CD4-positive, alpha-beta memory T cell (primary cell): ENCODE measurements at places on chromosomes 7 and 10.

GRCh38 chr10:117164592-117165537 lies 26.8 kb upstream of the VAX1 start:
- DNase-seq, result no peak

- no peak for DNase-seq
Observed at GRCh38 chr7:11336432-11336831, 362.8 kb downstream of the PHF14 start.

DNA sequence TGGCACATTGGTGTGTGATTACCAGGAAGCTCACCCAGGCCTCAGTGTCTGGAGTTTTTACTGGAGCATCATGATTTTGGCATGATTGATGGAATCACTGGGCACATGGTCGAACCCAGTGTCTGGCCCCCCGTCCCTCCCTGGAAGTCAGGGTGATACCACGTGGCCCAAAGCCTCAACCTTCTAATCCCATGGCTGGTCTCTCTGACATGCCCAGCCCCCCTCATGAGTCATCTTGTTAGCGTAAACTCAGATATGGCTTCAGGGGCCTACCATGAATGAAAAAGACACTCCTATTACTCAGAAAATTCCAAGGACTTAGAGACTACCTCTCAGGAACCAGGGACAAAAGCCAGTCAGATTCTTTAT lies 109.3 kb downstream of the GRK5 start:
- DNase-seq, result no peak

DNA sequence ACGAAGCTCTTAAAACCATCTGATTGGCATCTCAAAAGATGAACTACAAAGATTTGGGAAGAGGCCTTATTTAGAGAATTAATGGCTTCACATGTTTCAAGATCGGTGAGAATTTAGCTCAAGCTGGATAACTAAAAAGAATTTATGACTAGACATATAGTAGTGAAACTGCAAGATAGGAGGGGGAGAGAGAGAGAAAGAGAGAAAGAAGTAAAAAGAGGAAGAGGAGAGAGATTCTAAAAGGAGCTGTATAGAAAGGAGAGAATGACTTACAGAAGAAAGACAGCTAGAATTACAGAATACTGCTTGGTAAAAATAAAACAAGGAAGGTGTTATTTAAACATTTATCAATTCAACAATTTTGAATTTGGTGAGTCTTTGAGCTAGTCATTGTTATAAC lies 592.3 kb downstream of the SH2D4B start:
- no peak for DNase-seq

DNA sequence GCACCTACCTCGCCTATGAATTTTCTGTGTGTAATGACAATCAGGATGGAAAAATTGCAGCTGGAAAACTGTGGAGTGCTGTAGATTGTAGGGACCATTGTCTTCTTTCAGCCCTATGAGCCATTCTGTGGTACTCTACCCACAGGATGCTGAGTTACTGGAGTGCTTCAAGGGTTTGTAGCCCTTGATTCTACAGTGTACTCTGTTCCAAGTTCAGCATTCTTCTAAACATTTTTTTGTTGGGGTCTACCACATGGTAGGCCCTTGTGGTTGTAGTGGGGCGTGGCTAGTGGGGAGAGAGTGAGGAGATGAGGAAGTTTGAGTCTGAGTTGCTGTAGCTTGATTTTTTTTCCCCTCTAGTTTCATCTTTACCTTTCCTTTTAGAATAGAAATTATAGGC lies 33.5 kb downstream of the REEP3 start:
- peak; percentile 43 for DNase-seq

DNA sequence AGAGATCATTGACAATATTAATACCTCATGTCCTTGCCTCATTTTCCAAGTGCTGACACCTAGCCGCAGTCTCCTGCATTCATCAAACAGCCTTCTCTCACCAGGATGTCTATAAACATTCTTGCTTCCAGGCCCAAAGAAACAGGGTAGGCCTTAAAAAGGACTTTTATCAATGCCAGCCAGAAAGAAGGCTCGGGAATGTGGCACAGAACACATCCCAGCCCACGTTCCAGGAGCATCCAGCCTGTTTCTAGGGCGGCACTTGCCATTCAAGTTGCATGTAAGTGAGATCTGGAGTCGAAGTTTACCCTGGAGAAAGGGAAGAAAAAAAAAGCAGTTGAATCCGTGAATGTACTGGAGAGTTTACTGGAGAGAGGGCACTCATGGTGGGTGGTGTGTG lies 1083.1 kb downstream of the KCNMA1 start:
- no peak for DNase-seq

- DNase-seq, result no peak
Observed at GRCh38 chr10:8065651-8066050, 11.2 kb downstream of the GATA3 start.

GRCh38 chr10:14326581-14326980 lies 4.1 kb downstream of the FRMD4A start:
- no peak for DNase-seq

DNA sequence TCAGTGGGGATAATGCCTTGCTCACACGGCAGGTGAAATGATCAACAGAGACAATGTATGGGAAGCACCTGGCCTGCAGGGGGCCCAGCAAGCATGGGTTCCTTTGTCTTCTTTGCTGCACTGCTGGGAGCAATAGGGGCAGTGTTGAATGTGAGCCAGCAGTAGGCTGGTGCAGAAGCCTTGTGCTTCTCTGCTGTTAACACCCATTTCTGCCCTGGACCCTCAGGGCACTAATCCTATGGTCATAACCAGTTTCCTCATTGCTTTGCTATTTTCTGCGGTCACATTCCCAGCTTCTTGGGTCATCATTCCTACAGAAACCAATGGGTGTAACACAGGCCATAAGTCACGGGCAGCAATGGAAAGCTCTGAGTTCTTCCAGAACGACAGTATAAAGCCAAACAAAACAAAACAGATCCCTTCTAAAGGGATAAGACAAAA lies 10.9 kb upstream of the LGI1 start:
- DNase-seq, result no peak

GRCh38 chr10:89248990-89249389 lies 2.6 kb downstream of the LIPA start:
- no peak for DNase-seq

GRCh38 chr10:72098301-72098835 lies 10.0 kb upstream of the SPOCK2 start:
- DNase-seq, result no peak

- no peak for DNase-seq
Observed at GRCh38 chr7:95476072-95476847, 9.5 kb upstream of the ASB4 start.

DNA sequence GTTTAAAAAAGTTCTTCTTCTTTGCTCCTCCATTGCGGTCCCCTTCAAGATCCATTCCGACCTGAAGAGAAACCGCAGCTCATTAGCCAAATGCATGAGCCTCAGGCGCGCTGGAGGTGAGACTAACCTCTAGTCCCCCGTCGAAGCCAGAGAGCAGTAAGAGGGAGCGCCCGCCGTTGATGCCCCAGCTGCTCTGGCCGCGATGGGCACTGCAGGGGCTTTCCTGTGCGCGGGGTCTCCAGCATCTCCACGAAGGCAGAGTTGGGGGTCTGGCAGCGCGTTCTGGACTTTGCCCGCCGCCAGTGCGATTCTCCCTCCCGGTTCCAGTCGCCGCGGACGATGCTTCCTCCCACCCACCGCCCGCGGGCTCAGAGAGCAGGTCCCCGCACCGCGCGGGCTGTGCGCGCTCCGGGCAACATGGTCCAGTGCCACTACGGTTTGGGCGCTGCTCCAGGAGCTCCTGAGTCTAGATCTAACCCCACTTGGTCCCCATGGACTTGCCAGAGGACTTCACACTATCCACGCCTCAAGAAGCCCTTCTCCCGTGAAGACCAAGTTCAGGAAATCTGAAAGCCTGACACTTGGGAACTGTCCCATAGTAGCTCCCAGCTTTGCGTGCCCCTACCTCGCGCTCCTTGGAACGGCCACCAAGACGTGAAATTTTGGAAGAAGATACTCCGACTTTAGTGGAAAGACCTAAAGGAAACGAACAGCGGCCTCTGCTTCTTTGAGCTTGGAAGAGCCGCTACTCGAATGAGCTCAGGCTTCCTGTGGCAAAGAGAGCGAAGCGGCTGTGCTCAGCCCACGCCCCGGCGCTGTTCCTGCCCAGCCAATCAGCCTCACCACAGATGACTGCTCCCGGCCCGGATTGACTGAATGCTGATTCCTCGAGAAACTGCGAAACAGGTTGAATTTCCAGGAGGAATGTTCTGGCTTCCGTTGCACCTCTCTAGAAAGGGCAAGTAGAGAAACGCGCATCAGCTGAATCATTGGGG lies at the start of gene ABCB1:
Gene ABCB1, minus strand, starts transcription at position 755 of the 995 bp plus-strand sequence. Its CDS starts 700 bp downstream, at position 55.
- peak; percentile 39 for DNase-seq

DNA sequence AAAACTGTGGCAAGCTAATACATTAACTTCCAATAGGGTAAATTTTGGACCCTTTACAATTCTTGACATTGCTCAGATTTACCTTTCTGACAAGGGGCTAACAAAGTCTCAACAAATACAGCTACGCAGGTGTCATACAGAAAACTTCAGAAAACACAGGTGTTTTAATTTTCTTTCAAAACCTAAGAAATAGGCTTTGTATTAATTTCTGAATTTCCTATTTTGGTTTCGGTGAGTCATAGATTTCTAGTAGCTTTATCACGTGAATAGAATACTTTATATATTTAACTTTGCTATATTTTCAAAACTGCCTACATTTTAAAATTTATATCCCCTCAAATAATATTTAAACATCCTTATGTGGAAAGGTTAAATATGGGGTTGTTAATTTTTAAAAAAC lies 215.3 kb downstream of the DGKB start:
- DNase-seq, result no peak

- no peak for DNase-seq
Observed at GRCh38 chr7:117114272-117114671, 161.0 kb downstream of the ST7 start.

DNA sequence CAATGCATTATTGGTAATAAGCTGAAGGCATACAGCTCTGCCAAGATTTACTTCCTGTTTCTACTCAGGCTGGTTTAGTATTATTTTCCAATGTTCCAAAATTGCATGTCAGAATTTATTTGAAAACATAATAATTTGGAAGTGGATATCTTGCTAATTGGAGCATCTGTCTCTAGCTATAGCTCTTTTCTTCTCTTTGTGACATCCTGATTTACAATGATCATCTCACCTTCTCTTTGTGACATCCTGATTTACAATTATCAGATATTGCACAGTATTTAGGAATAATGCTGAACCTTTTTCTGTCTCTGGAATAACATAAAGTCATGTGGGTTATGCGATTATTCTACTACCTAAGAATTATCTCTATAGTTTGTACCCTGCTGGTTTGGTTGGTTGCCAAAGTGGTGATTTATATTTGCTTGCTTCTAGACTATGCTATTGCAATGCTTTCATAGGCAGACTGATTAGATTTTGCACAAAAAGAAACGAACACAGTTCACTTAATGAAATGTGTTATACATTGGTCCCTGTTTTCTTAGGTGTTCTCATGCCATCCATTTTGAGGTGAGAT lies 44.3 kb upstream of the CABCOCO1 start:
- DNase-seq, result no peak

DNA sequence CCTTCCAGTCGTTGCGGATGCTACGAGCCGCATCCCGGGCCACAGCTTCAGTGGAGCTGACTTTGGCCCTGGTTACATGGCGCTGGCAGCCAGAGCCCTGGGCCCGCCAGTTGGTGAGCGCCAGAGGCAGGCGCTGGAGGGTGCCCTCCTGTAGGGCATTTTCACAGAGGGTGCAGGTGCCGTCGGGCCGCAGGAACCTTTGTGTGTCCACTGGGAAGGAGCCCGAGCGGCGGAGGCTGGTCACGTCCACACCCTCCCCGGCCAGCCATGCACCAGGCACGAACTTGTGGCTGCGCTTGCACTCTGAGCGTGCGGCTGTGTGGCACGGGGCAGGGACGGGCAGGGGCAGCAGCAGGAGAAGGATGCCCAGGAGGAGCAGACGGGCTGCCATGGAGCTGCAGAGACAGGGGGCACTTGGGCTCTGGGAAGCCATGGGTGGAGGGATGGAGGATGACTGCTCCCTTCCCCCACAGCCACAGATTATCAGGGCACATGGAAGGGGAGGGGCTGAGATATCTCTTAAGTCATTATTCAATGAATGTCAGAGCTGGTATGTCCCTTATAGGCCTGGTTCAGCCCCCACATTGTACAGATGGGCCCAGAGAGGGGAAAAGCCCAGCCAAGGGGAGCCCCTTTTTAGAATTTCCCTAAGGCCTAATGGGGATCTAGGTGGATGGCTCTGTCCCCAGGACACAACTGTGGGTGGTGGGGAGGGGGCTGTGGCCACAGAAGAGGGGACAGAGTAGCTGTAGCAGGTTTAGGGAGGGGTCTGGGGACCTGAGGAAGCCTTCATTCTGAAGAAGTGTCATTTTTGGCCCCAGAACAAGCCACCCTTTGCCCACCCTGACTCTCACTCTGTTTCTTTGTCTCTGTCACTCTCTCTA lies 1.8 kb downstream of the PRF1 start:
- no peak for DNase-seq

- DNase-seq, result no peak
Observed at GRCh38 chr10:102396317-102396650, 779 bp downstream of the NFKB2 start.

GRCh38 chr7:82567356-82567755 lies 123.8 kb upstream of the CACNA2D1 start:
- DNase-seq, result no peak

DNA sequence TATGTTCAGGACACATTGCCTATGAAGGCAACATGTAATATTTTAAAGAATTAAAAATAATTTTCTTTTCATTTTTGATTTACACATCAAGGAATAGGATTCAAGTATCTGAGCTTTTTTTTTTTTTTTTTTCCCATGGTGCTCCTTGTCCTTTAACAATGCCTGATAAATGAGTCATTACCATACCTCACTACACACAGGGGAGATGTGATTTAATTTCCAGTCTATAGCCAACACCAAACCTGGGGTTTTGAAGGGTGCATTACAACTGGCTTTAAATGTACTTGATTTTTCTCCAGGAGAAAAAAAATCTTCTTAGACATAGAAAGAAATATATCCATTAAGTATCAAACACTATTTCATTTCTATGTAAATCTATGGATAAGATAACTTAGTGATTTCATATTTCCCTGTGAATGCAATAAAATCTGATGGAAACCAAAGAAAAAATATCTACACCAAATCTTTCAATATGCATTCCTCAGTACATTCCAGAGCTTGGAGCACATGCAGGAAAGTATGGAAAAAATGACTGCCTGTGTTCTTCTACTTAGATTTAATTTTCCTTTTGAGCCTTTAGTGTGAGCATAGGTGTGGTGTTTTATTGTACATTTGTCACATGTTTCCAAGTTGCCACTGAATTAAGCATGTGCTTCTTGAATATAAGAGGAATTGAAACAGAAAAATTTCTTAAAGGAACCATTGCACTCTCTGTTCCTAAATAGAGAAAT lies 204.8 kb upstream of the MEOX2 start:
- no peak for DNase-seq

DNA sequence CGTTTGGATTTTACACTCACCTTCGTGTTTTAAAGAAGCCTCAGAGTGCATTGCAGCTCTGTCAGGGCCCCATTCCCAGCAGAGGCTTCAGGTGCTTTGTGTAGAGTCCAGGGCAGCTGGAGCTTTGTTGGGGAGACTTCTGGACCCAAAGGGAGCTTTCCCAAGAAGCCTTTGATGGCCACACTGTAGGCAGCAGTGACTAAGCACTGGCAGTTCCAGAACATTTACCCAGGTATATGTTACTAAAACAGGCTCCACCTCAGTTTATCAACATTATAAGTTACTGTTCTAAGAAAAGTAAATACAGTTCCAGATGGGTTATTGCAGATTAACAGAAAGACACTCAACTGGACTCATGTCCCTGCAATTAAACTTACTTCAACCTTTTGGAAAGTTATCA lies 66.8 kb downstream of the LANCL2 start:
- DNase-seq, result no peak

- peak; percentile 15 for DNase-seq
Observed at GRCh38 chr10:112721080-112721698, 228.9 kb upstream of the TCF7L2 start.

GRCh38 chr10:104231784-104232612 lies at the start of gene CFAP43:
CFAP43 (minus strand) TSS chr10:104232364; CDS start chr10:104232246, 118 bp downstream.
- DNase-seq, result peak; percentile 99

- no peak for DNase-seq
Observed at GRCh38 chr7:36130236-36130945, 22.7 kb upstream of the EEPD1 start.
